Epithelial cell of prostate (primary cell): ENCODE measurements at places on chromosomes 2 and 18.
A peak's percentile ranks its signal among the peaks of the same experiment; 100 is the strongest.

- DNase-seq = peak; percentile 1
Observed at GRCh38 chr18:21599585-21600525, 649 bp downstream of the ESCO1 start.

- no peak for DNase-seq
Observed at GRCh38 chr18:57207124-57207916, 60.4 kb downstream of the BOD1L2 start.

DNA sequence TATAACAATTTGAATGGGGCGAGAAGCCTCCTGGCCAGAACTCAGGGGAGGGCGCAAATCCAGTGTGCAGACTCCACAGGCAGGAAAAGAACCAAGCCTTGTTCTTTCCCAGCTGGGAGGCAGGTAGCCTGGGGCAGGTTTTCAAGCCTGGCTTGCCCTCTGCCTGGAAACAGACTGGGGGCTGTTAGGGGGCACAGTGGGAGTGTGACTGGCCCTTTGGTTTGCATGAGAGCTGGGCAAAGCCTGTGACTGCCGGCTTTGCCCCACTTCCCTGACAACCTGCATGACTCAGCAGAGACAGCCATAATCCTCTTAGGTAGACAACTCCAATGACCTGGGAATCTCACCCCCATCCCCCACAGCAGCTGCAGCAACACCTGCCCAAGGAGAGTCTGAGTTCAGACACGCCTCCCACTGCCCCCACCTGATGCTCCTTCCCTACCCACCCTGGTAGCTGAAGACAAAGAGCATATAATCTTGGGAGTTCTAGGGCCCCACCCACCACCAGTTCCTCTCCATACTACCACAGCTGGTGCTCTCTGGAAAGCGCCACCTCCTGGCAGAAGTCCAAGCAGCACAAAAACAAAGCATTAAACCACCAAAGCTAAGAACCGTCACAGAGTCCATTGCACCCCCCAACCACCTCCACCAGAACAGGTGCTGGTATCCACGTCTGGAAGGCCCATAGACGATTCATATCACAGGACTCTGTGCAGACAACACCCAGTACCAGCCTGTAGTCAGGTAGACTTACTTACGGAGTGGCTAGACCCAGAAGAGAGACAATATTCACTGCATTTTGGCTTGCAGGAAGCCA is 402.5 kb downstream of the STK39 start:
- no peak for DNase-seq

DNA sequence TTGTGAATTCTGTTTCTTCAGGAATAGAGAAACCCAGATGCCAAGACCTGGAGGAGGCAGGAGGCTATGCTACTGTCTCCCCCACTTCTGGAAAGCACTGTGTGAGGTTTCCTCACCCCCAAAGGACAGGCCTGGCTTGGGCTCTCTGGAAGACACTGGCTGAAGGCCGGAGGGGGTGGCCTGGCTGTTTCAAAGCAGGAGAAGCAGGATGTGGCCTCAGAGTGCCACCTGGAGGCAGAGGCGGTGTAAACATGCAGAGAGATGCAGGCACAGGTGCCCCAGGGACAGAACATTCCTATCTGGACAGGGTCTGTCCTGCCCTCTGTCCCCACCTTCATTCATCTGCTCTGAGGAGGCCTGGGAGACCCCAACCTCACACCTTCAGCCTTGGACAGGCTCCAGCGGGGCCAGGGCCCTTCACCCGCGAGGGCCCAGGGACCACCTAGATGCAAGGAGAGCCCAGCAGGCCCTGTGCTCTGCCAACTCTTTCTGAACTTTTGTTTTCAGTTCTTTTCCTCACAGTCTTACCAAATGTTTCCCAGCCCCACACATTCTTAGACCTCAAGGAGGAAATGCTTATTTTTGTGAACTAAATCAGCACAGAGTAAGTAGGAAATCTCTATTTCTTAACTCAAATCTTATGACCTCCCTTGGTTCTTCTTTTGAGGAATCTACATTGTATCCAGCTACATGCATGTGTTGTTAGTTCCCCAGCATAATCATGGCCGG is 79.2 kb downstream of the LONRF2 start:
- DNase-seq = no peak

DNA sequence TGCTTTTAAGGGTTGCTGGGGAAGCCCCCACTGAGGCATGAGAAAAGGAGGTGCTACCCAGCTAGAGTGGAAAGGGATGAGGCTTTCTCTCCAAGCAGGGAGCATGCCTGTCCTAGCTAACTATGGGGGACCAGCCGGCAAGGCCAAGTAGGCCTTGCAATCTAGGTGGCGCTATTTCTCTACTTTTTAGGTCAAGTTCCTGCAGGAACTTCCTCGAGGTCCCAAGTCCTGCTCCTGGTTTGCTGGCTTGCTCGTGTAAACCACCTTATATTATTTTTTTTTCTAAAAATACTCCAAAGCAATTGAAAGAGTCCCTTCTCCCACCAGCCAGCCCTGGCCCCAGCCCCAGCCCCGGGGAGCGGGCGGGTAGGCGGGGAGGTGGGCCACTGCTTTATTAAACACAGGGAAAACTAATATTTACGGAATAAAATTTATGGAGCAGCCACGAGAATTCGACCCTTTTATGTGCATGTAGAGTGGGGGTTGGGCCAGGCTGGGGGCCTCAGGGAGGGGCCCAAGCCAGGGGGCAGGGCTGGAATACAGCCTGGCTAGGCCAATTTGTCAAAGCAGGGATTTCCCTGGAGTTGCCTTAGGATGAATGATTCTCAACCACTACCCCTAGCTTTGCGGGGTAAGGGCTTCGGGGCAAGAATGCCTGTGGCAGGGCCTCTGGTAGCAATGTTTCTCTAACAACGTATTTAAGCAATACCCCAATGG is 12.8 kb upstream of the IHH start:
- peak; percentile 16 for DNase-seq

DNA sequence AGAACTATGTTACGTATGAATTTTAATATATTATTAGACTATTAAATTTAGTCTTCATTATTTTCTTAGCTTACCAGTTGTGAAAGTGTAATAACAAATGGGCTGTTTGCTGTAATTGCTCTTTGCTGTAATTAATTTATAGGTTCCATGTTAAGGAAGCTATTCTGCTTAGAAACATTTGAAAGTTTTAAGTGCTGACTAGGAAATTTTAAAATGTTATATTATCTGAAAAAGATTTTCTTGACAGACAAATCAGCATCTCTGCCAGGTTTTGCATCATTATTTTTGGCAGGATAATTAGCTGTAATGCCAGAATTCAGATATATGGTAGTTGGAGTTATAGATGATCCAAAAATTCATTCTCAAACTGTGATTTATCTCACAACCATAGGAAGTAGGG is 42.2 kb downstream of the OTX1 start:
- no peak for DNase-seq

GRCh38 chr18:9902832-9903231 is 11.0 kb upstream of the VAPA start:
- no peak for DNase-seq

DNA sequence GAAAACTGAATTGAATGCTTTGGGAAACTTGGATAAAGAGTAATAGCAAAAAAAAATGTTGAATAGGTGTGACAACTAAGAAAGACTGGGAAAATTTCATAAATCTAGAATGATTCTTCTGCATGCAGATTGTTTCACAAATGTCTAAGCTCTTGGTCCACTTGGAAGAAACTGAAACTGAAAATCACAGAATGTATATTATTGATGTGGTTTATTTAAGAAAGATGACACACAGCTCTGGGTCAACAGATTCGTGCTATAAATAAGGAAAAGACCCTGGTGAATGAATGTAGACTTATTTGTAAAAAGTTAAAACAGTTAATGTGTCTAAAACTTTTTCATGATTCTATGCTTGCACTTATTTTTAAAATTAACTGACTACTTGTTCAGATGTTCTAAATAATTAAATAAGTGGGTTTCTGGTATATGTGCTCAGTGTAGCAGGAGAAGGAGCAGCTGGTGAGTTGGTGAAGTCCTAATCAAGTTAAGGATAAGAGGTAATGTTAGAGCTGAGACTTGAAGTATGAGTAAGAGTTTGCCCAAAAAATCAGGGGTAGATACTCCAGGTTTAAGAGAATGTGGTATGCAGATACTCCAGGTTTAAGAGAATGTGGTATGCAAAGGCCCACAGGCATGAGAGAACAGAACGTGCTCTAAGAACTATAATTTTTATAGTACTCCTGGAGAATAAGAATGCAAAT is 24.5 kb downstream of the UGP2 start:
- DNase-seq = no peak

DNA sequence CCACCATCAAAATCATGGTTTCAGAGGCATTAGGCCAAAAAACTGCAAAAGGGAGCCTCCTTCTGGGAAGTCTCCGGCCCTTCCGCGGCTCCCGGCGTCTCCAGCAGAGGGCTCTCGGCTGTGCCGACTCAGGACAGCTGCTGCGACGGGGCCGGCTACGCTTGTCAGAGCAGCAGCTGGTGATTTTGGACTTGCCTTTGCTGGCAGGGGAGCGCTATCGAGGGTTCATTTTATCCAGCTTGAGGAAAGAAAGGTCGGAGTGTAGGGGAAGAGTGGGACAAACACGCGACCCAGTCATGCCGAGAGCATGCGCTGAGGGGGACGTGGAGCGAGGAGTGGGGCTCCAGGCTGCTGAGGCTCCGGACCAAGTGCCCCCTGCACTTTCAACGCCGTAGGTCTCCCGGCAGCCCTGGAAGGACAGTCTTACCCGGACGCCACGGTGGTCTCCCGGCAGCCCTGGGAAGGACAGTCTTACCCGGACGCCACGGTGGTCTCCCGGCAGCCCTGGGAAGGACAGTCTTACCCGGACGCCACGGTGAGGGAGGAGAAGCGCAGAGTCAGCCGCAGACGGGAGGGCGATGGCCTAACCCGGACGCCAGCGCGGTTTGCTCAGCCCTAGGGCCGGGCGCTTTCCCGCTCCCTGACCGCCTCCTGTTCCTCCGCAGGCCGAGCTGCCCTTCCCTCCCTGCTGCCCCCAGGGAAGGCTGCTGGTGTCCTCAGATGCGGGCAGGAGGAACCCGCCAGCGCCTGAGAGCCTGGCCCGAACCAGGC is 21.7 kb downstream of the DDX18 start:
- DNase-seq = no peak

GRCh38 chr2:96470109-96470508 is 35.0 kb downstream of the NEURL3 start:
- no peak for DNase-seq

GRCh38 chr2:19362755-19363473 is 4.5 kb upstream of the OSR1 start:
- DNase-seq = no peak

- no peak for DNase-seq
Observed at GRCh38 chr2:85396531-85397470, 13.4 kb downstream of the CAPG start.

- peak; percentile 83 for DNase-seq
Observed at GRCh38 chr2:30410217-30410616, 36.8 kb upstream of the LCLAT1 start.

DNA sequence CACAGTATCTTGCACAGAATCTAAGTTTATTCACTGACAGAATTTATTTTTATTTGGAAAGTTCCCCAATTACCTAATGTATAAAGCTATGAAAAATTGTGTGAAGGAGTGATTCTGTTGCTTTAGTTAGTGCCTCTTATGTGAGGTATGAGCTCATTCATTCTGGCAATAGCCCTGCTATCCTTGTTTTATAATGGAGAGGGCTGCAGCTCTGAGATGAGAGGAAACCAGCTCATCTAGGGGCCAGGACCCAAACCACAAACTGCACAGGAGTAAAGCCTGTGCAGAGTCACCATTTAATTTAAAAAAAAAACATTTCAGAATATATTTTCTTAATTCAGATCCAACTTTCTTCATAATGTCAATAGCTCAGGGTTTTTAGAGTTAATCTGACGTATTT is 383.0 kb downstream of the TMEM182 start:
- DNase-seq = no peak

DNA sequence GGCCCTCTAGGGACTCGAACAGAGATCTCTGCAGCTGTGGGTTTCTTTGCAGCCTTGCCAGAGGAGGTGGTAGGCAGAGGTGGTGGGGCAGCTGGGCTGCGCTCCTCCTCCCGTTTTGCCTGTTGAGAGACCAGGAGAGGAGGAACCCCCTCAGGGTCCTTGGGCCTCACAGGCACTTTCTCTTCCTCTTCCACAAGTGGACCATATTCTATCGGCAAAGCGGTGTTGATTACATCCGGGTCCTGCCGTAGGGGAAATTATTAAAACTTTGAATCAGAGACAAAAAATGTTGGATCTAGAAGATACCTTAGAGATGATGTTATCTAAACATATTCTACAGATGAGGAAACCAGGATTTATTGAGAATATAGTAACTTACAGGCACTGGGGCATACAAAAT is 78.5 kb downstream of the CLIP4 start:
- DNase-seq = no peak

GRCh38 chr2:216424274-216424673 is 12.0 kb downstream of the SMARCAL1 start:
- no peak for DNase-seq

DNA sequence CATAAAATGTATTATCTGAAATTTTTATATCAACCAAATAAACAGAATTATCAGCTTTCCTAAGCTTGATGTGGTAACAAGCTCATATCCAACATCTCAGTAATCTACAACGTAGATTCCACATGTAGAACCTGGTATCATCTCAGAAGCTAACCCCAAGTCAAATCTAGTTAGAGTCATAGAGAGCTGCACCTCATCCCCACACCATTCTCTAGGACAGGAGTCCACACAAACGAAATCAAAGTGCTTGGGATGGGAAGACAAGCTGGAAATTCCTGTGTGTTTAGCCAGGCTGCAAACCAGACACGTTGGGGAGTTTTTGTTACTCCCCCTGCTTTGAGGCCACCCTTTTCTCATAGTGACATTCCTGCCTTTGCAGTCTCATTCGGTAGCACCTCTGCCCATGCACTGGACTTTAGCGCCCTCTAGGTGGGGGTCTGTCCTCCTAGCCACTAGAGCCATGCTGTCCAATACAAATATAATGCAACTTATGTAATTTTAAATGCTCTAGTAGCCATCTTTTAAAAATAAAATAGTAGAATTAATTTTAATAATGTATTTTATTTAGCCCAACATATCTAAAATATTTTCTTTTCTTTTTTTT is 28.1 kb upstream of the SATB2 start:
- no peak for DNase-seq

DNA sequence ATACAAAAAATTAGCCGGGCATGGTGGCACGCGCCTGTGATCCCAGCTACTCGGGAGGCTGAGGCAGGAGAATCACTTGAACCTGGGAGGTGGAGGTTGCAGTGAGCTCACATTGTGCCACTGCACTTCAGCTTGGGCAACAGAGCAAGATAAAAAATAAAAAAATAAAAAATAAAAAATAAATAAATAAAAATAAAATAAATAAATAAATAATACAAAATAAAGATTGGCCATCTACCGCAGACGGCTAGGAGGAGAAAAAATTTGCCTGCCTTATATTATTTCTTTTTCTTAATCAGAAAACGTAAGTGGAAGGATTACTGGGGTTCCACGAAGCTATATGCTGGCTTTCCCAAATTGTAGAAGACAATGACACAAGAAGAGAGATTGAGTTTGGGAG is 229.7 kb downstream of the EPHA4 start:
- DNase-seq = no peak

DNA sequence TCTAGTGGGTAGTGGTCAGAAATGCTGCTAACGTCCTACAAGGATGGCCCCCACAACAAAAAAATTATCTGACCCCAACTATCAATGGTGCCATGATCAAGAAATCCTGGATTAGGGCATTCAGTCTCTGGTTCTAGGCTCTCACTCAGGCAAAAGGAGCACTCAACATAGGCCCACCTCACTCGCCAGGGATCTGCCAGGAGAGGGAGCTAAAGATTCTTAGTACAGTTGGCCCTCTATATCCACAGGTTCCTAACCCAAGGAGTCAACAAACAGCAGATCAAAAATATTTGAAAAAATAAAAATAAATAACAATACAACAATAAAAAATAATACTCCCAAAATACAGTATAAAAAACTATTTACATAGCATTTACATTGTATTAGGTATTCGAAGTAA is 10.0 kb downstream of the SLC4A5 start:
- DNase-seq = no peak

GRCh38 chr2:224126003-224126402 is 86.9 kb upstream of the SERPINE2 start:
- DNase-seq = no peak
